Suprapubic skin (tissue), 4 donors: ENCODE measurements at places on chromosomes 12 and 14. TPM values are rescaled to one million over a fixed set of nuclear protein-coding genes. Genes with fewer than 3 reads are reported as not detected.

Gene TMCC3
- 15.7 TPM for total RNA-seq

Gene BEST3
- not detected for total RNA-seq

Gene AGAP2
- total RNA-seq: 1.4 TPM

Gene RPL36AL
- 188 TPM for total RNA-seq

Gene CLEC6A
- not detected for total RNA-seq

Gene CISTR
- not detected for total RNA-seq

Gene FSCB
- total RNA-seq: not detected

Gene GALNT9
- total RNA-seq: not detected

Gene EML5
- total RNA-seq: 3.3 TPM

Gene GDF11
- 1.9 TPM for total RNA-seq
